Stimulated activated CD8-positive, alpha-beta memory T cell treated with anti-CD3 and anti-CD28 coated beads, Interleukin-4, amount 100 ng/mL, for 24 hours (primary cell): ENCODE measurements at places on chromosomes 2 and 18.

DNA sequence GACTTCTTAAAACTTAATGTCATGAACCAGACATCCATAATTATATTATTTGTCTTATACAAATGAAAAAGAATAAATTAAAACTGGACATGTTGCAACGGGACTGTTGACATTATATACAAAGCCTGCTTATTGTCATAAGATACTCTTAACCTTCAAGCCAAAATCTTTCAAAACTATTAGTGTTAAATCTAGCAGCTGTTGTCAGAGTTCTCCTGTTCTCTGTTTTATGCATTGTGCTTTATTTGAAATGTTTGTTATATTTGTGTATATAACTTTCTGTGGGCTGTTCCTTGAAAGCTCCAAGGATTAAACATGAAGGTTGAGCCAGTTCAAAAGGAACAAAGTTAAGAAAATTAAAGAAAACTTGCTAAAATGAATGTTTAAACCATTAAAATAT lies 335.5 kb upstream of the NT5C1B start:
- DNase-seq: no peak

- DNase-seq: no peak
Measured at GRCh38 chr2:109437325-109438090, 176.3 kb downstream of the SEPTIN10 start.

DNA sequence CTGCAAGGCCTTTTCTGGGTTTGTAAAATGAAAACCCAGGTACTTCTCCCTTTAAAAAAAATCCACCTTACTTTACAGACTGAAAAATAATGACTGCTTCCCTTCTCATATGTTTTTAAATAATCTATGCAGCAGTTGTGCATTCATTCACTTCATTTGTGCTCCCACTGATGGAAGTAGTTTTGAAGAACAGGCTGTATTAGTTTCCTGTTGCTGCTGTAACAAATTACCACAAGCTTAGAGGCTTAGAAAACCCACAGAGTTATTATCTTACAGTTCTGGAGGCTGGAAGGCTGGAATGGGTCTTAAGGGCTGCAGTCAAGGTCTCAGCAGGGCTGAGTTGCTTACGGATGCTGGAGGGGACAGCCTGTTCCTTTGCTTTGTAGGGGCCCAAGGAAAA lies 335.0 kb downstream of the TGIF1 start:
- DNase-seq: no peak

DNA sequence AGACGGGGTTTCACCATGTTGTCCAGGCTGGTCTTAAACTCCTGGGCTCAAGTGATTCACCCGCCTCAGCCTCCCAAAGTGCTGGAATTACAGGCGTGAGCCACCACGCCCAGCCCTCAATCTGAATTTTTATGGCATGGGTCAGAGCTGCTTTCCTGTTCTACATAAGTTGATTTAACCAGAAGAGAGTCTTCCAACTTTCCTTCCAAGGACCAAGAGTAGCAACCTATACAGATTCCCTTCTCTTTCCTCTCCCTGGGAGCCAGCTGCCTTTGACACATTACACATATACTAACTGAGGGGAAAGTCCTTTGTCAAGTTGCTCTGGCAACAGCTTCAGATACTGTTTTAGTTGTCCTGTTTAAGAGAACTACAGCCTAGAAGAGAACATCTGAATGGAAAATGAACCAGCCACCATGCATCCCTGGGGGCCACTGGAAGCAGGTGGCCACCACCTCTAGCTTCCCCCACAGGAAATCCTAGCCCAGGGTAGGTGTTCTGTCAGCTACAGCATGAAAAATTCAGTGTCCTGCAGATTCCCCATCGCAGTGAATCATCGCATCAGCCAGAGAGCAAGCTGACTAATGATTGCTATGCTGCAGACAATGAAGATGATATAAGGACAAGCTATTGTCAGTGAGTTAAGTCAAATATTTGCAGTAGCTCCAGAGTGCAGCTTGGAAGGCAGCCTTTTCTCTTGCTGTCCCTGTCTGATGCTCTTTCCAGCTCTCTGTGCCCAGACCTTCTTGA lies 62.9 kb downstream of the POMC start:
- DNase-seq: no peak

DNA sequence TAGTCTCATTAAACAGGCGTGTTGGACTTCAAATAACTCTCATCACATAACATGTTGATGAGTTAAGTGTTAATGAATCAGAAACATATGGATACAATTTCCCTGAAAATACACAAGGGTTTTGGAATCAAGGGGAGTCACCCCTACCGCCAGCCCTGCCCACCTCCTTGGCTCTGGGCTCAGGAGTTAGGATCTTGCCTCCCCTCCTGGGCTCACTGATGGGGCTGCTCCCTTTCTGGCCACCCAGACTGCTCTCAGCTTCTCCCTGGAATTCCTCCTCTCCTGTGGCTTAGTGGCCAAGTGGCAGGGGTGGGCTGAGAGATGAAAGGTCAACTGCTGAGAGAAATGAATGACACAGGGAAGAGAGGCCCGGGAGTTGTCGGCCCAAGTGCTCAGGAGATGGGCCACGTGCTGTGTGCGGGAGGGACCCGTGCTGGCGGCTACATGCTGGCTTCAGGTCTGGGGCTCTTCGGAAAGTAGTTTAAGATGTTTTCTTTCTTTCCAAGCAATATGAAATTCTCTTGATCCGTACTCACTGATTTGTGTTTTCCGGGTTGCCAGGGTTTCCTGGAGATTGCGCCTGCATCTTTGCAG lies 55.8 kb upstream of the TNP1 start:
- DNase-seq: no peak

- no peak for DNase-seq
Measured at GRCh38 chr2:207640160-207640559, 15.0 kb upstream of the METTL21A start.

DNA sequence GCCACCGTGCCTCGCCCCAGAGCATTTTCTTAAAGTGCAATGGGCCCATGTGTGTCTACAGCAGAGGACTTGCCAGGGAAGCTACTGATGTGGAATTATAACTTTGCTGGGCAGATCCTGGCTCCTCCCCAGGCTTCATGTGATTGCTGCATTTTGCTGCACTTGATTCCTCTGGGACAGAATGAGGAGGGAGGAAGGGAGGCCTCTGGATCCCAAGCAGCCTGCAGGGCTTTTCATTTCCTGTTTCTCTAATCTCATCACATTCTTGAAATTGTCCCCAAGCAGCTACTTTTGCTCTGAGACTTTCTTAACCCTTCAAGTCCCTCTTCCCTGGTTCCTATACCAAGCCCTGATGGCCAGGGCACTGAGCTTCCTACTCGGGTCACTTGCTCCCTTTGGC lies 134.4 kb upstream of the SEC11C start:
- DNase-seq: no peak

GRCh38 chr2:45681675-45682074 lies 30.2 kb downstream of the PRKCE start:
- no peak for DNase-seq

DNA sequence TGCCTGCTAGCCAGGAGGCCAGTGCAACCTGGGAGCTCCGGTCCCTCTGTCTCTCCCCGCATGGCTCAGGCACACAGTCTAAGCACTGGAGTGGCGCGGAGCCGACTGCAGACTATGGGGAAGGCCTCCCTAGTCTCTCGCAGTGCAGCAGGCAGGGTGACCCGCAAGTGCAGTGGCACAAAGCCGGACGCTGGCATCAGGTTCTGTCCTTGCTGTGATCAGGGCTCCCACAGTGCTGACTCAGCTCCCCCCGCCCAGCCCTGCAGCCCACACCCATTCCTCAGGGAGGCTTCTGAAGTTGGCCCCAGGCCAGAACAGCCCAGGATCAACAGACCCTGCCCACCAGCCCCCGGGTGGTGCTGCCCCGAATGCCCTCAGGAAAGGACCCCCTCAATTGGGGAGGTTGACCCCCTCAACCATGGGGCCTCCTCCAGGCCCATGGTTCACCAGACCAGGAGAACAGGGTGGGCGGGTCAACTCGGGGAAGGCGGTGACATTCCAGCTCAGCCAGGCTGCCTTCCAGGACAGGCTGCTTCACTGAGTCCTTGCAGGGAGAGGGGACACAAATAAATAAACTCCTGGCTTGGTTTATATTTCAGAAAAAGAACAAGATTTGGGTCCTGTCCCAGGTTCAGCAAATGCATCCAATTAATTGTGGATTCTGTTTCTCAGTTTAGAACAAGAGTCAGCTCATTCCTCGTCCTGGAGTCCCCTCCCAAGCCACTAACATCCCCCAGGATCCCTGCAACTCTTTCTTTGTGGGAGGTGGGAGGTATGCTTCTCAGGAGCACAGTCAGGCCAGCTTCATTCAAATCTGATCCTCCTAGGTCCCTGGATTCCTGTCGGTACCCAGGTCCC lies 12.2 kb downstream of the BIN1 start:
- DNase-seq: no peak

DNA sequence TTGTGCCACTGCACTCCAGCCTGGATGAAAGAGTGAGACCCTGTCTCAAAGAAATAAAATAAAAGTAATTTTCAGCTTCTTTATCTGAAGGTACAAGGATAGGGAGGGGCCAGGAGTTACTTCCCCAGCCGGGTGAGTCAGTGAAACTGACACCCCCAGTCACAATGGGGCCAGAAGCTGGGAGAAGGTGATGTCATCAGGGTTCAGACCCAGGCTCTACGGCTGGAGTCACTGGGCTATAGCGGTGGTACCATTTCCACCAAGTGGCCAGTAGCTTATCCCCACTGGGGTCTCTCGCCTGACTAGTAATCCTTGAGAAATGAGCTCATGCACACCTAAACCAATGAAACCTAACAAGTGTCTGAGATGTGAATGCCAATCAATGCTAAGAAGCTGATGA lies 107.9 kb downstream of the ALPK2 start:
- no peak for DNase-seq

DNA sequence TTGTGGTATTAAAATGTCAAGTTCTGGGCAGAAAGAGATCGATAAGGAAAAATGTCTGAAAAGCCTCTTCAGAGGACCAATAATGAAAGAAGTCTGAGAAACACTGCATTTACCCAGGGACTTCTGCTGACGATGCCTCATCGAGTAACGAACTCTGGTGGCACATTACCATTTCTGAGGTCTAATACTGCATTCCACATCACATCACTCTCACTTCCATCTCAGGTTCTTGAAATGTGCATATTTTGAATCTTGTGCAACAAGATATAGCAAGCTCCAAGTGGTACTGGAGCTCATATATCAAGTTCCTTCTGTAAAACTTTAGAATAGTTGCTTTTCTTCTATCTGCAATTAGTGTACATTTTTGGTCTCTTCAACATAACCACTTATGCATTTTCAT lies 619.1 kb upstream of the DDX18 start:
- DNase-seq: no peak

DNA sequence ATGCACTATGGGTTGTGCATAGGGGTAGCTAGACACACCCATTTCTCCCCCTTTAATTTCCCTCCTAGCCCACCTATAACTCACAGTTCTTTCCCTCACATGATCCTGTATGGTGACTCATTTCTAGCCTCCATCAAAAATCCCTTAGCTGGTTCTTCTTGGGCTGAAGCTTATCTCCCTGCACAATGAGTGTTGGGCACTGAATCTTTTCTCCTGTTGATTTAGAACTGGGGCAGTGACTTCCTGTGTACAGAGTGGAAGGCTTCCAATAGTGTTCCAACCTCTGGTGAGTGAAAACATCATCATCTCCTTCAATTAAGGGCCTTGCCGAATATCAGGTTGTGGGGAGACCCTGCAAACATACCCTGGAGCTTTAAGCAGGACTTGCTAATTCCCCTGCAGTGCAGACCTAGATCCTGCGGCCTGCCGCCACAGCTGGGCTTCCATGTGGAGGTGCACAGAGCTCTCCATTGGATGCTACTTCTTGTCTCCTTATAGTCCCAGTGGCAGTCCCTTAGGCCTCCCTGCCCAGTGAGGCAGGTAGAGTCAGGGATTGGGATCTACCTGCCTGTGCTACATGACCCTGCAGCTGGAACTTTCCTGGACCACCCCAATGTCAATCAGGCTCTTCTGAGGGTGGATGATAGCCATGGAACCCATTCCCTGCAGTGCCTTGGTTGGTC lies 121.8 kb downstream of the PLB1 start:
- DNase-seq: no peak

GRCh38 chr2:241031436-241032165 lies 33.2 kb downstream of the SNED1 start:
- no peak for DNase-seq

DNA sequence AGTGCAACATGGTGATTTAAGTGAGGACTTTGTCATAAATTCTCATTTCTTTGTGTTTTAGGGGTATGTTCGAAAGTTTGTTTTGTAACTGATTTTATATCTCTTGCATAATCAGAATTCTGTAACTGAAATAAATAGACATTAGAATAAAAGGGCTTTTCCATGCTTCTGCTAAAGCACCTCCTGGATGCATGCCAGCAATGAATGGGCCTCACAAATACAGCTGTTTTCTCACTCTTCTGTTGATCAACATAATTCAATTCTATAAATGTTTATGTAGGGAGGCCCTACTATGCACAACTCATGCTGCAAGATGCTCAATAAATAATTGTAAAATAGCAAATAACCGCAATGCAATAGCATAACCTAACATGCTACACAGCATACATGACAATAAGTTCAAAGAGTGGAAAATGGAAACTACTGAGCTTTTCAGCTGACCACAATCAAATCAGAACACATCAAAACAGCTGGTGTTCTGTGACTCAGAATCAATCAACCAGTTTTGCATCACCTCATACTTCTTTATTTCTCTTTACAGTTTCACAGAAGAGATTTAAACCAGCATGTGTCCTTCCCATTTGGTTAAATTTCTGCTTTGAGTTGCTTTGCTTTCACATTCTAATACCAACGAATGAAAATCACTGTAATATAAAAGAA lies 11.0 kb downstream of the CDH7 start:
- no peak for DNase-seq

DNA sequence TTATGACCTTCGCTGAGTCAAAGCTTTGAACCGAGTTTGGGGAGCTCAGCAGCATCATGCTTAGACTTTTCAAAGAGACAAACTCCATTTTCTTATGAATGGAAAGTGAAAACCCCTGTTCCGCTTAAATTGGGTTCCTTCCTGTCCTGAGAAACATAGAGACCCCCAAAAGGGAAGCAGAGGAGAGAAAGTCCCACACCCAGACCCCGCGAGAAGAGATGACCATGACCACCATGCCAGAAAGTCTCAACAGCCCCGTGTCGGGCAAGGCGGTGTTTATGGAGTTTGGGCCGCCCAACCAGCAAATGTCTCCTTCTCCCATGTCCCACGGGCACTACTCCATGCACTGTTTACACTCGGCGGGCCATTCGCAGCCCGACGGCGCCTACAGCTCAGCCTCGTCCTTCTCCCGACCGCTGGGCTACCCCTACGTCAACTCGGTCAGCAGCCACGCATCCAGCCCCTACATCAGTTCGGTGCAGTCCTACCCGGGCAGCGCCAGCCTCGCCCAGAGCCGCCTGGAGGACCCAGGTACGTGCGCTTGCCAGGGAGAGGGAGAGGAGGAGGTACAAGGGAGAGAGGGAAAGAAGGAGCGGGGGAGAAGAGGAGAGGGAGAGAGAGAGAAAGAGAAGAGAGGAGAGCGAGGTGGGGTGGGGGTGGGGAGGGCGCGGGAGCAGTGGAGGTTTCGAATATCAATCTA lies at the start of gene DLX1:
Gene DLX1 (plus strand): TSS at position 48 of the 700 bp plus-strand sequence. CDS start 171 bp downstream, at position 219.
- no peak for DNase-seq

GRCh38 chr2:144671695-144672455 lies 152.0 kb upstream of the ZEB2 start:
- no peak for DNase-seq

GRCh38 chr2:233413559-233414272 lies 59.4 kb downstream of the DGKD start:
- DNase-seq: peak; percentile 57
